ENCODE measurements at places on chromosomes 13 and 19.

DNA sequence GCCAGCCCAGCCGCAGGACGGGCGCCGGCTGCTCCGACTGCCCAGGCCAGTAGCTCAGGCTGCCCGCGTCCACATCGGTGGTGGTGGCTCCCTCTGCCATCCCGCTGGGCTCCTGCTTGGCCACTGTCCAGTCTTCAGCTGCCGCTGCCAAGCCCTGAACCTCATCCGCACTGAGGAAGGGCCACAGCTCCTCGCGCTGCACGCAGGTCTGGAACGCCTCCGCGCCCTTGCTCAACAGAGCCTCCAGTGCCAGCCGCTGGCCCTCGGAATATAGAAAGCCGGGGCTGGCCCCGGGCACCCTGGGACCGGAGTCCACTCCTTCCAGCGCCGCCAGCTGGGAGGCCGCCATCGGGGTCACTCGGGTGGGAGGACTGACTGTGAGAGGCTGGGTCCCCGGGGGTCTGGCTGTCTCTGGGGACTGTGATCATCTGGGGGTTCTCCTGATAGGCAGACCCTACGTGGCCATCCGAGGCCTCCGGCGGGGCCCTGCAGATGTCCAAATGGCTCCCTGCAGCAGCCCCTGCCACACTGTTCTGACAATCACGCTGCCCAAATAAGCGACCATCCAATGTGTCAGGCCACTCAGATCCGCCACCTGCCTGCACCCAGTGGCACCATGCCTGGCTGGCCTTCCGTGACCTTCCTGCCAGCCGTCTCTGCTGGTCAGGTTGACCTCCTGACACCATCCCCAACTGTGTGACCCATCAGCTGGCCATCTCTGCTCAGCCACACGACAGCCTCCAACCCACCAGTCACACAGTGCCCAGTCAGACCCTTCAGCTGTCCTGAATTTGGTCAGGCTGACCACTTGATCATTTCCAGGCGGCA lies 1.6 kb downstream of the FAM83E start:
- DNase-seq = peak; percentile 68

DNA sequence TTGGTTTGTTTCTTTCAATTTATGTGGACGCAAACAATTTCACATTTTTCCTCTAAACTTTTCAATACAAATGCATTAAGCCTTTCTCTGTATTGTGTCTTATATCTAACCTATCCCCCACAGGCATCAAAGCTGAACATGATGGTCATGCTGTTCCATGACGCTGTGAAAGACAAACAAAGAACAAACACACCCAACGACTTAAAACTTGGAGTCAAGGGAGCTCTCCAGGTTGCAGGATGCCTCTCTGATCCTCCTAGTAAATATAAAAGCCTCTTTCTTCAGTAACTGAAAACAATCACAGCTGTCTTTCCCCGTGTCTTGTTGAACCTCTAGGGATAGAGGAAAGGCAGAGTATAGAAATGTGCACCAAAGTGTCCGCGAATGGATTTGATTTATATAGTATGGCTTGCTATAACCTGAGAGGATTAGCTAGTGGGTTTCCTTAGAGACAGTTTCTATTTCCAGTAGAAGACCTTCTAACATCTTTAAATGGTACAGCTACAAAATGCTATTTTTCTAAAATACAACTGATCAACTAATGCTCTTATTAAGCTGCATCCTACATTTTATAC lies 43.1 kb downstream of the PCDH9 start:
- no peak for DNase-seq

DNA sequence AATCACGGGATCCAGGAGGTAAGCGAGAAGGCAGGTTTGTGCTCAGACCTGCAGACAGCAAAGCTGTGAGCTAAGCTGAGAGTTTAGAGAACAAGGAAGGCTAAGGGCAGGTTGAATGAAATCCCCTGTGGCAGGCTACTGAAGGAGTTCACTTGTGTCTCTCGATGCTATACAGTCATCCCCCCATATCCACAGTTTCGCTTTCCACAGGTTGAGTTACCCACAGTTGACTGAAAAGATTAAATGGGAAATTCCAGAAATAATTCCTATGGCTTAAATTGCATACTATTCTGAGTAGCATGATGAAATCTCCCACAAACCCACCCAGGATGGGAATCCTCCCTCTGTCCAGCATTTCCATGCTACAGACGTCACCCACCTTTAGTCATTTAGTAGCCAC lies 49.6 kb downstream of the ABCC4 start:
- no peak for DNase-seq

- peak; percentile 99 for DNase-seq
Observed at GRCh38 chr19:42295831-42296525, 6.0 kb upstream of the PRR19 start.

GRCh38 chr19:23917856-23918255 lies 3.2 kb downstream of the ZNF726 start:
- DNase-seq = no peak

GRCh38 chr19:49848938-49849337 lies 2.0 kb upstream of the PTOV1 start:
- no peak for DNase-seq

GRCh38 chr13:30422054-30422839 lies at the start of gene UBE2L5:
Gene UBE2L5, plus strand, starts transcription at chr13:30422493. Its CDS starts 5,498 bp downstream, at chr13:30427991.
- peak; percentile 82 for DNase-seq

Measured in activated CD8-positive, alpha-beta memory T cell treated with anti-CD3 and anti-CD28 coated beads for 24 hours (primary cell).